ENCODE measurements at places on chromosomes 5 and 9.

DNA sequence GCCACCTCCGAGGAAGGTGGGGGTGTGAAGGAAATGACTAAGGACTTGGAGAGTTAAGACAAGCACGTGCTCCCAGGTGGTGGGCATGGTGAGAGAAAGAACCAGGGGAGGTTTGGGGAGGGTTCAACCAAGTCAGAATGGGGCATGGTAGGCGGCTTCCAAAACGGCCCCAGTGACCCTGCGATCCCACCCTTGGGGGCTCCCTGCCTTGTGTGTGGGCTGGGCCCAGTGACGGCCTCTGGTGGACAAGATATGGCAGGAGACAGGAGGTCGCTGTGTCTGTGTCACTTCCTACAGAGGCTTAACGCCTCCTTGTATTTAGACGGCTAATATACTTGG is 51.3 kb upstream of the IRX4 start:
- DNase-seq, result no peak

DNA sequence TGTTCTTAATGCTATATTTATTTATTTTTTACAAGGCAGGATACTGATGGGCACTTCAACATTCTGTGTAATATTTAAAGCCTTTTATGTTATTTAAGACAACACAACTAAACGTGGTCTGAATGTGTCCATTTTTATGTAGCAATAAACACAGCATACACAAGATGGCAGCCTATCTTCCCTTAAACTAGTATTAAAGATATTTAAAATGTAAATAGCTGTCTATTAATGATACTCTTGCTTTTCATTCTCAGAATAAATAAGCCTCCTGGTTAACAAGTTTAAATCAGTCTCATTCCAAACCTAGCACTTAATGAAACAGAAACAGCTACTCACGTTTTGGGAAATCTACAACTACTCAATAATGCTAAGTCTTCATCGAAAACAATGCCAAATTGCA is 315.7 kb downstream of the MCTP1 start:
- no peak for DNase-seq

- DNase-seq, result no peak
Observed at GRCh38 chr9:124696101-124696500, 75.0 kb downstream of the NR6A1 start.

- no peak for DNase-seq
Observed at GRCh38 chr5:59109383-59109782, 526.5 kb downstream of the RAB3C start.

DNA sequence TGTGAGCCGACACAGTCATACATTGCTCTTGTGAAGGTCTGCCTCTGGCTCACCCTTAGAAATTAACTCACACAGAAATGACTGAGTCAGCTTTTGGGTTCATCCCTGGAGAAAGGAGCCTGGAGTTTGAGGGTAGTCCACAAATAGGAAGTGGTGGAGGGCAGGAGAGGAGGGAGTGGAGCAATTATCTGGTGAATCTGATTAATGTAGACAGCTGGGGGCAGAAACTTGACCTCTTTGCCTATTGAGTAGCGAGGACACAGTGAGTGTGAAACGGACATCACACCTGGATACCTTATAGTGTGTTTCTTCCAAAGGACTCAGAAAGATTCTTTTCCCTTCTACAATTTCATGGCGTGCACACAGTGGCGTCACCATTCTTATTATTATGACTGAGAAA is 48.5 kb upstream of the MSX2 start:
- DNase-seq, result no peak

- DNase-seq, result no peak
Observed at GRCh38 chr5:179123109-179123426, 62.9 kb downstream of the ZNF354C start.

- no peak for DNase-seq
Observed at GRCh38 chr9:121696930-121697329, 45.5 kb downstream of the DAB2IP start.

GRCh38 chr9:109767814-109768213 is 12.2 kb upstream of the PALM2AKAP2 start:
- no peak for DNase-seq

GRCh38 chr5:93411716-93412115 is 169.3 kb downstream of the NR2F1-AS1 start:
- DNase-seq, result no peak

DNA sequence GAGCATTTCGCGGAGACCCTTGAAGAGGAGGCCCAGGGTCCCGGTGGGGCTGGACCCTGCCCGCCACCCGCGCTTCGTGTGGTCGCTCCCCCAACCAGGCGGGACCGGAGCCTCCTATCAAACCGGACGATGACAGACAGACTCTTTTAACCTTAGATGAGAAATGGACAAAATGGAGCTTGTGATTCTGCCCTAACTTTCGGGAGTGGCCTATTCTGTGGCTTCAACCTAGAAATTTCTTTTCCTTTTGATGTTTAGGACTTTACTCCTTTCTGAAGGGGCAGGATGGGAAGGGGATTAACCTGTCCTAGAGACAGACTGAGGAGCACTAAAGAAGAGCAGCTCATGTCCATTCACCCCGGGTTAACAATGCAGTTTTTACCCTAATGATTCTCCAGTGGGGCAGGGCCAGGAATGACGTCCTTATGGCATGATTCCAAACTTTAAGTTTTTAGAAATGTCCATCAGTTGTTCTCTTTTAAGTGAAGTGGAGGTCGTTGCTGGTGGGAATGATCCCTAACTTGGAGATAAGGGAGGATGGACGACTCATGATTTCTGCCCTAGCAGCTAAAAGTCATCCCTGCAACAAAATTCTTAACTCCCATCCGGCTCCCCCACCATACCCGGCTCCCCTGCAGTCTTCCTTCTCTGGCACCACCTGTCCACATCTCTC is 1.0 kb downstream of the NIPSNAP3A start:
- DNase-seq, result no peak

- DNase-seq, result no peak
Observed at GRCh38 chr9:123478967-123479602, 123.1 kb downstream of the CRB2 start.

DNA sequence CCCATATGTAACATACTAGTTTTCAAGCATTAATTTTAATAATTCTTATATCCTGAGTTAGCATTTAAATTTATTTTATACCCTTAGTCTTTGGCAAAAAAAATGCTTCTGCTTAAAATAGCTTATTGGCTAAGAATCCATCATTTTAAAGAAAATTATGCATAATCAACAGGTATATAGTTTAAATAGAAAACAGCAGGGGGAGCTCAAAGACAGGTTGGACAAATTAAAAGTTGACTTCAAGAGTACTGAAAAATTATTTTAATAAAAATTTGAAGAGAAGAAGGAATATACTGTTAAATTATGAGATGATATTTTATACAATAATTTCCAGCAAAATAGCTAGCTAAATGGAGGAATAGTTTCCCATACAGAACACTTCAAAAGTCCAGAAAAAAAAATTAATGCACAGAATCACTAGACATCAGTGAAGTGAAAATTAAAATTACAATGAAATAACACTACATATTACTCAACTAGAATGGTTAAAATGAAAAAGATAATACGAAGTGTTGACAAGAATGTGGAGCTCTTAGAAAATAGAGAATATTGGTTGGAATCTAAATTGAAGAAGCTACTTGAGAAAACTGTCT is 387.1 kb downstream of the PDE4D start:
- no peak for DNase-seq

GRCh38 chr9:38423973-38424843 is at the start of gene IGFBPL1:
IGFBPL1 (minus strand) TSS chr9:38424454; CDS start chr9:38424424, 30 bp downstream.
- no peak for DNase-seq

GRCh38 chr9:131815970-131816873 is 76.3 kb upstream of the RAPGEF1 start:
- peak; percentile 37 for DNase-seq

DNA sequence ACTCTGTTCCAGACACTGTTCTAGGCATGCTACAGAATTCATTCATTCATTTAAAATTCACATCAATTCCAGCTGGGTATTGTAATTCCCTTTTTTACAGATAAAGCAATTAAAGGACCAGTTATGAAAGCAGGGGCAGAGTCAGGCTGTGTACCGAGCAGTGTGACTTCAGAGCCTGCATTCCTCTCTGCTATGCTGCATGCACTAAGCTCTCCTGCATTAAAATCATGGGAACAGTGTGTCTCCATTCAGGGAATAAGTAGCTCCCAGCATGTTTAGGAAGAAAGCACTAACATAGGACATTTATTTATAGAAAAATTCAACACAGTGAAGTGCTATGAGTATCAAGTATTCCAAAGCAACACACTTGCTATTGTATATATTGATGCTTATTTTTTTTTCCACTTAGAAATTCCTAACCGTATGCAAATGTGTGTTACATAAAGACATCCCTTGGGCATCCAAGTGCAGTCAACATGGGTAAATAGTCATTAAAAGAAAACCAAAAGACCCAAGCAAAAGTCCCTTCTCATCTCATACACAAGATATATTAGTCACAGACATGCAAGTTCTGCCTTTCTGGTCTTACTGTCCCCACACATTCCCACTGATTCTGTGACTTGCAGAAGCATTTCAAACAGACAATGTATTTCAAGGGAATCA is 173.7 kb downstream of the GABRB2 start:
- DNase-seq, result no peak

GRCh38 chr9:136225366-136225747 is 20.3 kb downstream of the QSOX2 start:
- DNase-seq, result no peak

DNA sequence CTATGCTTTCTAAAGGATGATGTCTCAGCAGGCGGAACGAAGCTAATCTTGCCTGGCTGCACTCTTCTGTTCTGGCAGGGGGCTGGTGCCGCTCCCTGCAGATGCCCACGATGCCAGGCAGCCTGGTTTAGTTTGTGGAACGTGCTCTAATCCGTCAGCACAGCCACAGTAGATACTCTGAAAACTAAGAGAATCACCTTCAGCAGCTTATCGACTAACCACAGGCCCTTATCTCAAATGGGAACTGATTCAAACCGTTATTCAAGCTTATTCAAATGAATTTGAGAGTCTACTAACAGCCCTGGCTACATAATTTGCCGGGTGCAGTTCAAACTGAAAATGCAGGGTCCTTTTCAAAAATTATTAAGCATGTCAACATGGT is 246.6 kb upstream of the ANKRD55 start:
- no peak for DNase-seq

- DNase-seq, result no peak
Observed at GRCh38 chr9:86549401-86549811, 195.2 kb upstream of the TUT7 start.

- DNase-seq, result no peak
Observed at GRCh38 chr5:43652537-43653302, 49.7 kb downstream of the NNT start.

DNA sequence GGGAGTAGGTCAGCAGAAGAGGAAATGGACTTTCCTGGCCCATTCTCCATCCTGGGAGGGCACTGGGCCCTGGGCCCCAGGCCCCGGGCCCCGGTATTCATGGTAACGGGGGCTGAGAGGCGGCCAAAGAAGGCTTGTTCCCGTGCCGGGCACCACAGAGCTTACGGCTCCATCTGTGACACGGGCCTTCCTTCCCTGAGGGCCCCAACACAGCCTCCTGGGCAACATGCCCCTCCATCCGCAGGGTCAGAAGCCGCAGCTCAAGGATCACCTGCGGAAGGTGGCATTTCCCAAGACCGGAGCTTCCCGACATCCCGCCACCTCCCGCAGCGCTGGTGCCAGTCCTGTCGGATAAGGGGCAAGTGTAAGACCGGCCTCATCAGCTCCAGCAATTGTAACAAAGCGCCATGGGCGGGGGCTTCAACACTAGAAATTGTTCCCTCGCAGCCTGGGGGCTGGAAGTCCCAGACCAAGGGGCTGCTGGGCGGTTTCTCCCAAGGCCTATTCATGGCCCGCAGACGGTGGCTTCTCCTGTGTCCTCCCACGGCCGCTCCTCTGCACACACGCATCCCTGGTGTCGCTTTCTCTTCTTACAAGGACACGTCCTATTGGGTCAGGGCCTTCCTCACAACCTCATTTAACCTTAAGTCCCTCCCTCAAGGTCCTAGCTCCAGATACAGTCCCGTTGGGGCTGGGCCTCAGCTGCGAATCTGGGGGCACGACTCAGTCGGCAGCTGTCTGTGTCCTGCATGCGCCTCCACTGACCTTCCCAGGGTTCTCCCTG is 31.2 kb upstream of the SLC12A7 start:
- no peak for DNase-seq

GRCh38 chr5:170907758-170908157 is 45.9 kb downstream of the RANBP17 start:
- no peak for DNase-seq

DNA sequence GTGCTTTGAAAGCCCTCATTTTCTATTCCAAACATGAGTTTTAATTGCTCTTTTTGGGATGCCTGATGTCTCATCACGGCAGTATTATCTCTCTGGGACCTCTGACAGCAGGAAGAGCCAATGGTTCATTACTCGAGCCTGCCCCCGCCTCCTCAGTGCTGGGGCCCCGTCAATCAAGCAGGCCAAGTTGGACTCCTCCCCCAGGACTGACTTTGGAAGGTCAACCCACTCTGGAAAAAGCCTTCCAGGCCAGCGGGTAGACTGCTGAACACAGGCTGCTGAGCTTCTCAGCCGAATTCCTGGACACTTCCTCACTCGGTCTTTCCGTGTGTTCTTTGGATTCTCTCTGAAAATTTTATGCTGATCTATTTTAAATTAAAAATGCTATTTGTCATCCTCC is 9.5 kb upstream of the BARHL1 start:
- no peak for DNase-seq

- DNase-seq, result no peak
Observed at GRCh38 chr5:102911973-102912372, 156.9 kb downstream of the PAM start.

- DNase-seq, result no peak
Observed at GRCh38 chr5:92163906-92164305, 780.8 kb upstream of the ARRDC3 start.

DNA sequence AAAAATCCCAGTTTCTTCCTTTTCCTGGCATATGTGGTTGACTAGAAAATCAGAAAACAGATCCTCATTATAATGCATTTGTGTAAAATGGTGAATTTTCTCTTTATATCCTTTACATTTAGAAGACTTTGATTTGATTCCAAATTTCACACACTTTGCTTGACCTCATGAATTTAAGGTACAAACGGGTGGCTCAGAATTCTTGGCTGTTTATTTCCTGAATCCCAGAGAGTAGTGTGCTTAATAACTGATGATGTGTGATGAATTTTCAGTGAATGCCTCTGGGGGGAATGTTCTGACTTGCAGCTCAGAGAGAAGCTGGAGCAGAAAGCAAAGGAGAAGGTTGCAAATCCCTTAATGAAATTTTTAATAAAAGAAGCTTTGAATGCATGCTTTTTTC is 126.8 kb downstream of the SPATA31D1 start:
- no peak for DNase-seq

DNA sequence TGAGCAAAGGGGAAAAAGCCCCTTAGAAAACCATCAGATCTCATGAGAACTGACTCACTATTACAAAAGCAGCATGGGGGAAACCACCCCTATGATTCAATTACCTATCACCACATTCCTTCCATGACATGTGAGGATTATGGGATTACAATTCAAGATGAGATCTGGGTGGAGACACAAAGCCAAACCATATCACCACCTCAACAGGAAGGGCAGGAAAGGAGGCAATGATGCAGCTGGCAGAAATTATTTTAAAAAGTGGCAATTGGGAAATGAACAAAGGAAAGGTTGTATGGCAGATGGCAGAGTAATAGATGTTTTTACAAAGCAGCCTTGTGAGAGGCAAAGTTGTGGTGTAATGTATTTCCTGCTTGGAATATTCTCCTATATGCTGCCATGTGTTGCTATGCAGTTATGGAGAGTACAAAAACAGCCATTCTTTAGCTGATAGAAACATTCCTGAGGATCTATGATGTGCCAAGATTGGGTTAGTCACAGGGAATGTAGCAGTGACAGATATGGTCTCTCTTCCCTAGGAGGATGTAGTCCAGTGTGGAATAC is 138.8 kb downstream of the SMC2 start:
- DNase-seq, result no peak

Data from NCI-H187 (cell line).